ENCODE measurements at places on chromosomes 7 and 10.
A peak's percentile ranks its signal among the peaks of the same experiment; 100 is the strongest.

- no peak for DNase-seq
Measured at GRCh38 chr10:92849576-92850090, 1.3 kb downstream of the EXOC6 start.

- DNase-seq = no peak
Measured at GRCh38 chr10:51640120-51640819, 59.1 kb downstream of the CSTF2T start.

DNA sequence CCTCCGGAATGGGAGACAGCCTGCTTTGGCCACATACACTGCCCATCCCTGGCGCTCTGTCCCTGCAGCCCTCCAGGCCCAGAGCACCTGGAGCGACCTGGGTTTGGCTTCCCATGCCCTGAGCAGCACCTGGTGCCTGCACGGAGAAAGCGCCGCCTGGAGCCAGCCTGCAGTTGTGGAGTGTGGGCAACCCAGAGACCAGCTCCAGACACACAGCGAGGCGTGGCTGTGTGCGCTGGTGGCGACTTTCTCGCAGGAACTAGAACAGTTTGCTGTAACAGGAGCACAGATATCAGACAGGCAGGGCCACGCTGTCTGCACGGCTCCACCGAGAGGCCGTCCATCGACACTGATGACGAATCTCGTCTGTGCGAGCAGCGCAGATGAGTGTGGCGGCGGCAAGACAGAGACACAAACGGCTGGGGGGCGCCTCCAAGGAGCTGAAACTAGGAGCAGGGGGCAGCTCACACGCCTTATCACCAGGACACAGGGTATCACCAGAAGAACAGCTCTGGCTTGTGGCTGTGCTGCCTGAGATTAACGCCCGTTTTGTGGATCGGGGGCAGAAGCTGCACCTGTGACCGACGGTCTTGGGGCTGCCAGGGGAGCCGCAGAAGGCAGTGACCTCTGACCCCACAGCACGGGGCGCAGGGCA is 275.3 kb downstream of the DNAJB6 start:
- no peak for DNase-seq

- no peak for DNase-seq
Measured at GRCh38 chr10:88411772-88412349, 171.3 kb downstream of the RNLS start.

GRCh38 chr10:125738206-125738605 is 18.7 kb downstream of the EDRF1 start:
- DNase-seq = no peak

DNA sequence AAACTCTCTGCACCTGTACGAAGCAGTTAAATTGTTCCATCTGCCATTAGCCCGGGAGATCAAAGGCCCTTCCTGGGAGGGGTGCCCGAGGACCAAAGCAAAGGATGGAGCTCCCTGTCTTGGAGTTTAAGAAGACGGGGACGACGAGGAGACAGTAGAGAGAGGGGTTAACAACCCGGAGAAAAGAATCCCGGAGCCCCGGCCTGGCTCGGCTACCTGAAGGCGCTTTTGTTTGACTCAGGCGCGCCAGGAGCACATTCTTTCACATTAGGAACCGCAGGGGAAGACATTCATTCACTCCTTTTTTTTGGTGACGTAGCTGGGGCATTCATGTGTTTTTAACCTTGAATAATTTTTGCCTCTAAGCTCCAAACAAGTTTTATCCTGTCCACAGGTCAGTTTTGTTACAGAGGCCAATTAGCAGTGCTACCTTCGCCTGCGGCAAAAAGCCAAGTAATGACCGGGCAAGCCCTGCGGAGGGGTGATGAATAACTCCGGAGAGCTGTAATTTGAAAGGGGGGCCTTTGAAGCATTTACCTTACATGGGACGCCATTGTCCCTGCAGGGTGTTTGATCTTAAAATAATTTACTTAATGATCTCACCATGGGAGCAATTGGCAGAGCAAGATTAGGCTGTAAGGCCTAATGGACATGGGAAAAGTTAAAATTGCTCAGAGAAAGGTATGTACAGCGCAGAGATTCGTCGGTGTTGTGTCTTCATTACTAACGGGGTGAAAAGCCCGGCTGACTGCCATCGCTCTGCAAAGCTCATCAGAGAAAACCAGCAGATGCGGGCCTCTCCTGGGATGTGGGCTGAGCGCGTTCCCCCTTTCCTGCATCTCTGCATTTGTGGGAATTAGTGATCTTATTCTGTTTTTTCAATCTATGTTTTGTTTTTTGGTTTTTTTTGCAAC is 258.0 kb upstream of the SP4 start:
- DNase-seq = no peak

- no peak for DNase-seq
Measured at GRCh38 chr7:106058928-106059324, 53.2 kb downstream of the SYPL1 start.

GRCh38 chr7:69067397-69067796 is 530.9 kb upstream of the AUTS2 start:
- no peak for DNase-seq

DNA sequence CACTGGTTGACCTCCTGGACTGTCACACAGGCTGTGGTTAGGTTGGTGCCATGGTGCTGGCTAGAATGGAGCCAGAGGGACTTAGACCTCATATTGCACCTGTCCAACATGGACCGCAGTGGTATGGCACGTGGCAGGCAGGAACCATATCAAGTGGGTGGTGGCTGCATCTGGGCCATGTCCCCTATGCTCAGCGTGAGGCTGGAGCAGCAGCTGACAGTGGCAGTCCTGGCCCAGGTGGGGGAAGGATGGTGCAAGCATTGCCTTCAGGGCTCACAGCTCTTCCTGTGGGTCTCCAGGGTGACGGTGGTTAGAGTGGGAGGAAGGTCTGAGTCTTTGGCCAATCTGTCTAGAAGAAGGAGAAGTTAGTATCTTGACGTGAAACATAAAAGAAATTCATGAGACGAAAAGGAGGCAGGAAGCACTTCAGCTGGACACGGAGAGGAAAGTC is 54.5 kb upstream of the PFKFB3 start:
- no peak for DNase-seq

- peak; percentile 32 for DNase-seq
Measured at GRCh38 chr10:83871187-83872081, 267.9 kb upstream of the GHITM start.

DNA sequence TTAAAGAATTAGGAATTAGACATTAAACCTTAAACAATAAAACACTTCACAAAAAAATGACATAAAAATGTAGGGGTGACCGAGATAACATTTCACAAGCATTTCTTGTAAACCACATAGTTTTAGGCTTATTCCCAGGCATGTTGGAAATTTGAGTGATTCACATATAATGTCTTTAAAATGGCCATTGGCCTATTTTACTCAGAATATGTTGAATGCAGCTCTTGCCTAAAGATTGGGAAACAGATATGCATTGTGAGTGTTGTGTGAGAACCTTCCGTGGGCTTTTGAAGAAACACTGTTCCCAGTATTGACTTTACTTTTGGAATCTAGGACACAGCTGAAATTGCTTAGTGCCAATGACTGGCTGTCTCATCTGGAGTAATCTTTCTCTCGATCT is 79.6 kb downstream of the ARL5B start:
- no peak for DNase-seq

GRCh38 chr7:135167365-135167917 is 3.1 kb downstream of the CYREN start:
- no peak for DNase-seq

DNA sequence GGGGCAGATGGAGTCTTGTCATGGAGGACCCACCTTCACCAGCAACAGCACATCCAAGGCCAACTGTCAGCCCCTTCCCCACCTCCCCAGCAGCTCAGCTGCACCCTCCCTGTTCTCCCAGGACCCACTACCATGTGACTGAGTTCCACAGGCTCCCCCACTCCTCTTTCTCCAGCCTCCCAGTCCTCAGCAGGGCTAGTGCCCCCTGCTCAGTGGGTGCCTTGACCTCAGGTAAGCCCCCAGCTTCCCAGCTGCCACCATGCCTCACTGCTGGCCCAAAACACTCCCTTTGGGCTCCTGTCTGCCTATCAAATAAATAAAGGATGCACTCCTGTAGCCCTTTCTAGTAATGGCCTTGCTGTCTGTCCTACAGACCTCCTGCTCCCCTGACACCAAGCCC is 174.4 kb downstream of the SLIT1 start:
- DNase-seq = no peak

- no peak for DNase-seq
Measured at GRCh38 chr10:6068422-6068821, 6.3 kb upstream of the IL2RA start.

DNA sequence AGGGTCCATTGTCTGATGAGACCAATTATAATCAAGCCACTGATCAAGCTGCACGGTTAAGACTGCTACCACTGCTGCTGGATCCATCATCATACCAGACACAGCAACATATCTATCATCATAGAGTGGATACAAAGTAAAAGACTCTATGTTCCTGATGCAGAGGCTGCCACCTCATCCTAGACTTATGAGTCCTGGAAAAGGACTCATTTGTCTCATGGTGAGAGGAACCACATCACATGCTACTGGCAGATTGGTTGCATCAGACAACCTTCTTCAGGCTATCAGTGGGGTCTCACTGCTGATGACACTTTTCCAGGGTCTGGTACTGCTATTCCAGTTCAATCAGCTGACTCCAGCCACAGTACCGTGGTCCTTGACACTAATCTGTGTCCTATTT is 79.0 kb downstream of the ABI1 start:
- DNase-seq = no peak

GRCh38 chr7:134632937-134633540 is 13.6 kb upstream of the BPGM start:
- no peak for DNase-seq

Measured in stimulated activated CD4-positive, alpha-beta T cell treated with anti-CD3 and anti-CD28 coated beads, Interleukin-1b, Interleukin-23, amount 100 ng/mL, for 1 hour (primary cell).